ENCODE measurements at places on chromosomes 5 and 9. TPM values are rescaled to one million over a fixed set of nuclear protein-coding genes. Genes with fewer than 3 reads are reported as not detected.

PRUNE2 gene
- 0.45 TPM for total RNA-seq

HAVCR2 gene
- total RNA-seq = 378 TPM

PCDHAC2 gene
- not detected for total RNA-seq

FRRS1L gene
- not detected for total RNA-seq

CER1 gene
- total RNA-seq = not detected

SLC46A2 gene
- not detected for total RNA-seq

SLC45A2 gene
- 0.56 TPM for total RNA-seq

PCDHA2 gene
- total RNA-seq = not detected

IFNB1 gene
- not detected for total RNA-seq

ERAP2 gene
- 103 TPM for total RNA-seq

FGF10 gene
- total RNA-seq = not detected

C9orf152 gene
- total RNA-seq = not detected

SPIN1 gene
- total RNA-seq = 18.6 TPM

HRCT1 gene
- total RNA-seq = not detected

GLRA1 gene
- not detected for total RNA-seq

IL6ST gene
- total RNA-seq = 52.7 TPM

CAPSL gene
- total RNA-seq = not detected

RFESD gene
- 5.5 TPM for total RNA-seq

ROR2 gene
- total RNA-seq = not detected

ACTBL2 gene
- total RNA-seq = not detected

CRB2 gene
- not detected for total RNA-seq

All from natural killer cell treated with Interleukin-12 subunit alpha and Interleukin-12 subunit beta and Interleukin-15 and Interleukin-18, amount 100 ng/mL, for 72 hours (primary cell).